ENCODE measurements at places on chromosomes 12 and 14.

- DNase-seq: no peak
Measured at GRCh38 chr12:93957870-93958269, 190.5 kb upstream of the PLXNC1 start.

DNA sequence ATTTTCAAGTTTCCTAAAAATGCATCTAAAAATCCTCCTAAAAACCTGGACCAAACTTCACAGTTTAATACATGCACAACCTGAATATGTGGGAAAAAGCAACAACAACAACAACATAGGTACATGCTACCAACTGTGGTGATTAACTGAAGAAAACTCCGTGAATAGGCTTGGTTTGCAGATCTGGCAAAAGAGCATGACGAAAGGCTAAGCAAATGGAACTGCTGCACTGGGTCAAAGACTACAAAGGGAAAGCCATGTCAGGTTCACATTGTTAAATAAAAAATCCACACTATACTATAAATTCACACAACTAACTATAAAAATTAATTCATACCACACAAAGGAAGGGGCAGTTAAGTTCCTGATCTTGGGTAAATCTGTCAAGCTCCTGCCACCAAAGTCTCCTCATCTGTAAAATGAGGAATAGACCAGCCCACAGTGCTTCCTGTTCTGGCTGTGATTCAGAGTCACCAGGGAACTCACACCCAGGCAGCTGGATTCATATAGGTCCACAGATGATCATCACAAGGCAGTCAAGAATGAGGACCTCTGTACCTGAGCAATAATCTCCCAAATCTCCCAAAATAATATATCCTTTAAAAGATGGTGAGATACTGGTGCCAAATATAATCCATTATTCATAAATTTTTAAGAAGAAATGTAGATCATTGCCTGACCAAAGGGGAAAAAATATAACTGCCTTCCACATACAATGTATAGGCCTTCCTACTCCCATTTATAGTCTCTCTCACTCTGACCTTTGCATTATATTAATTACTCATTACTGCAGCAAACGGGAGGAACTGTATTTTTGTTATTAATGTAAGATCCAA lies 7.0 kb downstream of the CORO1C start:
- no peak for DNase-seq

DNA sequence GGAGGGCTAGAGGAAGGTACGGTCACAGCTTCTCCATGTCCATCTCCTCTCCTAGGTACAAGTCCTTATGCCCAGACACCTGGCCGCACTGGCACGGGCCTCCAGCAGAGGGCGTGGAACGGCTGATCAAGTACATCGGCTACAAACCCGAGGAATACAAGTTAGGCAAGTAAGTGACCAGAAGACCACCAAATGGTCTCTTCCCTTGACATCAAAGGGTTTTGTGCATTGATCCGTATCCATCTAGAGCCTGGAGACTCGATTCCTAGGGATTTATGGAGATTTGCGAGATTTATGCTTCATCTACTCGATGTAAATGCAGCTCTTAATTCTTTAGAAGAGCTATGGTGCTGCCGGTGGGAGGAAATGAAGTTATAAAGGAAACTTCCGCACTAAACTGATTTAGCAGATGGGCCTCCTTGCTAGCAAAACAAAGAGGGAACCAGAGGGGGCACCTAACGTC lies 44.2 kb downstream of the KCTD10 start:
- DNase-seq: peak; percentile 75

- no peak for DNase-seq
Measured at GRCh38 chr12:64193931-64194330, 28.2 kb downstream of the KICS2 start.

GRCh38 chr12:10385166-10385613 lies 4.7 kb downstream of the KLRK1 start:
- DNase-seq: no peak

GRCh38 chr14:65585216-65585615 lies 172.7 kb downstream of the FUT8 start:
- DNase-seq: no peak

DNA sequence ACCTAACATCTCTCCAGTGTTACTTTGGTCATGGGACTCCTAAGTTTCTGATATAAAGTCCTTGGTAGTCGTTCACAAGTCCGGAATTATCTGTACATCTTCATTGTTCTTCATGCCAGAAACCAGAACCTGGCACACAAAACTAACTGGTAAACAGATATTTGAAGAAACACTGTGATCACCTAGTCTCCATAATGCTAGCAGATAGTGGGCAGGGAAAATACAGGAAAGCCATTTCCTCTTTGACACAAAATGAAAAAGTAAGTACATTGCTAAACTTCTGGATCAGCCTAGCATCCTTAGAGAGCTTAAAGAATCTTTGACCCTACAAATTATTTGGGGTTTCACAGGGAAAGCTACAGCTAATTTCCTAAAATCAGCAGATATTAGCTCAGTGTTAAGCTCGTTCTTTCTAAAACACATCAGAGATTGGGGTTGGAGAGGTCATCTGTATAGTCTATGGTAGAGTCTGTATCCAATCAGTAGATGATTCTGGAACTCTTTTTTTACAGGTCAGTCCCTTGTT lies 4.8 kb downstream of the DDIT3 start:
- no peak for DNase-seq

- DNase-seq: no peak
Measured at GRCh38 chr12:103640410-103640809, 53.3 kb downstream of the STAB2 start.

- no peak for DNase-seq
Measured at GRCh38 chr12:49885118-49885517, 18.6 kb downstream of the FAIM2 start.

DNA sequence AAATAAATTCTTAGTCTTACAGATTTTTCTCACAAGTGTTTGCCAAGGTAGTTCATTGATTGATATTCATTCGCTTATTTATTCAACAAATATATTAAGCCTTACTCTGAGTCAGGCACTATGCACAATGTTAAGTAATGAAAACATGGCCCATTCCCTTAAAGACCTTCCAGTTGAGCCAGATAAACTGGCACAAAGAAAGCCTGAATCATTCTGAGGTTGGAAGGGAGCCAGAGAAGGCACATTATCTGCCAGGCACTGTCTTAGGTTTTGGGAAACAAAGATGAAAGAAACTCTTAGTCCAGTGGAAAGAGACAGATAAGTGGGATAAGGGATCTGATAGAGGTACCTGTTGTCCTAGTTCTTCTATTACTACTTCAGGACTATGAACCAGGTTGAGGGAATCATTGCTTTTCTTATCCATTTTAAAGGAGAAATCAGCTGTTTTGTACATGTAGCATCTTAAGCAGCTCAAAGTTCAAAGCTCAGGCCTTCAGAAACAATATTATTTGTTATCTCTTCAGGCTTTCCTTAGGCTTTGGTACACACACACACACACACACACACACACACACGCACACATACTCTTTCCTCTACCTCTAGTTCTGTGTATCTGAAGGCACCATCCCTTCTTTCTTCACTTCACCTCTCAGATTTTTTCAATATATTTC lies 27.0 kb downstream of the PDE6H start:
- DNase-seq: no peak

DNA sequence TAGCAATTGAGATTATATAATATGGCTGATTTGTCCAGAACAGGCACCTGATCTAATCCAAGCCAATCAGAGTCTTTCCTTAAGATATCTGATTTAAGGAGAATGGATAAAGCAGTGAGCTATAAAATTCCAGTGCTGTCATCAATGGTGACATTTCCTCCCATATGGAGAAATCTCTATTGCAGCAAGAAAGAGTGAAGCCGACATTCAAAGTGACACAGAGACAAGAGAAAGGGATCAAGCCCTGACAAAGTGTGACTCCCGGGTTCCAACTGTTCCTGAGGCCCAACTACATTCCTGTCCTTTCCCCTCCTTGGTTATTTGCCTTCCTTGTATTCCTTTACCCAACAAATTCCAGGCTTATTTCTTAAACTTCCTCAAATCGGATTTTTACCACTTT lies 430.0 kb upstream of the SOX5 start:
- no peak for DNase-seq

GRCh38 chr14:64983439-64984310 lies 3.0 kb upstream of the FNTB start:
- DNase-seq: peak; percentile 28

All from activated CD4-positive, alpha-beta T cell treated with anti-CD3 and anti-CD28 coated beads for 4 hours (primary cell).